ENCODE measurements at places on chromosomes 5 and 9. TPM values are rescaled to one million over a fixed set of nuclear protein-coding genes. Genes with fewer than 3 reads are reported as not detected.

GRCh38 chr5:89055695-89056085 is 172.7 kb upstream of the MEF2C start:
- no peak for DNase-seq

DNA sequence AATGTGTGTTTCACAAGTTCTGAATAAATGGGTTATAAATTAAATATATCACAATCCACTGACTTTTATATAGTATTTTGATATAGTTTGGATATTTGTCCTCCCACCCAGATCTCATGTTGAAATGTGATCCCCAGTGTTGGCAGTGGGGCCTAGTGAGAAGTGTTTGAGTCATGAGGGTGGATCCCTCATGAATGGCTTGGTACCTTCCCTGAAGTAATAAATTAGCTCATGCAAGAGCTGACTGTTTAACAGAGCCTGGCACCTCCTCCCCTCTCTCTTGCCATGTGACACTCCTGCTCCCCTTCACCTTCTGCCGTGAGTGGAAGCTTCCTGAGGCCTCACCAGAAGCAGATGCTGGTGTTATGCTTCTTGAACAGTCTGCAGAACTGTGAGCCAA is 127.9 kb upstream of the PALM2AKAP2 start:
- no peak for DNase-seq

GRCh38 chr5:3300726-3301125 is 294.9 kb upstream of the IRX1 start:
- no peak for DNase-seq

GRCh38 chr9:133147412-133148198 is 16.1 kb downstream of the GBGT1 start:
- peak; percentile 77 for DNase-seq

DNA sequence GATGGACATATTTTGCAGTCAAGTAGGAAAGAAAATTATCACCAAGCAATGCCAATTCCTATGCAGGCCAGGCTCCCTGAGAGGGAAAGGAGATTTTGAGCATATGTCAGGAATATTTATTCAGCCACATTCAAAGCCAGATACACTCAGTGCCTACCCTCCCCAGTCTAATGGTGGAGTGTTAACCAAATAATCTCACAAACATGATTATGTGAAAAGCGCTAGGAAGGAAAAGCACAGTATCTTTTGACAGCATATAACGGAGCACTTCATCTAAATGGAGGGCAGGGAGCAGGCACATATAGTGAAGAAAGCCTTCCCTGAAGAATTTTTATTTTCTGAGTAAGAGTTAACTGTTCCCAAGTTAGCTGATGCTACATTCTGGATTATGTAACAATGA is 80.3 kb upstream of the SLC30A5 start:
- no peak for DNase-seq

DNA sequence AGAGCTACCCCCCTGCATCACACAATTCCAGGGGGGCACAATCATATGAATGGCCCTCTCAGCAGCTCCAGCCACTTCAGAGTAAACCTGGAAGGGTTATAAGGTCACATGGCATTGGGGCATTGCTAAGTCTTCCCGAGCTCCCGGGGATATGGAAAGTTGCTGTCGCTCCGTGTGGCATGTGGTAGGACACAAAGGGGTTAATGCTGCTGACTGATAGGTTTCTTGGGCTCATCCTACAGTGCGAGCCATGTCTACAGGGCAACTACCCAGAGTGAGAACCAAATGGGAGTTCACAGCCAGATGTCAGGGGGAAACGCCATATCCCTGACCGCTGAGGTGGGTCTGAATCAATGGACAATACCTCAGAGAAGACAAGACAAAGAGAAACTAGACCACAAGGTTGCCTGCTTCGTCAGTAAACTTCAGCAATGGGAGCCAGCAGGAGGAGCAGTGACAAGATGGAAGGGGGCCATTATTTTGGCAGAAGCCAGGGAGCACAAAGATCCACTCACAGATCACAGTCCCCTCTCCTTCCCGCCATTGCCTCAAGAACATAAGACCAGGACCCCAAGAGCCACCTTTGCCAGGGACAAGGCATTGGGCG is 52.4 kb upstream of the SHISAL2B start:
- DNase-seq, result no peak

- DNase-seq, result no peak
Observed at GRCh38 chr9:125519734-125520133, 187.3 kb downstream of the MAPKAP1 start.

DNA sequence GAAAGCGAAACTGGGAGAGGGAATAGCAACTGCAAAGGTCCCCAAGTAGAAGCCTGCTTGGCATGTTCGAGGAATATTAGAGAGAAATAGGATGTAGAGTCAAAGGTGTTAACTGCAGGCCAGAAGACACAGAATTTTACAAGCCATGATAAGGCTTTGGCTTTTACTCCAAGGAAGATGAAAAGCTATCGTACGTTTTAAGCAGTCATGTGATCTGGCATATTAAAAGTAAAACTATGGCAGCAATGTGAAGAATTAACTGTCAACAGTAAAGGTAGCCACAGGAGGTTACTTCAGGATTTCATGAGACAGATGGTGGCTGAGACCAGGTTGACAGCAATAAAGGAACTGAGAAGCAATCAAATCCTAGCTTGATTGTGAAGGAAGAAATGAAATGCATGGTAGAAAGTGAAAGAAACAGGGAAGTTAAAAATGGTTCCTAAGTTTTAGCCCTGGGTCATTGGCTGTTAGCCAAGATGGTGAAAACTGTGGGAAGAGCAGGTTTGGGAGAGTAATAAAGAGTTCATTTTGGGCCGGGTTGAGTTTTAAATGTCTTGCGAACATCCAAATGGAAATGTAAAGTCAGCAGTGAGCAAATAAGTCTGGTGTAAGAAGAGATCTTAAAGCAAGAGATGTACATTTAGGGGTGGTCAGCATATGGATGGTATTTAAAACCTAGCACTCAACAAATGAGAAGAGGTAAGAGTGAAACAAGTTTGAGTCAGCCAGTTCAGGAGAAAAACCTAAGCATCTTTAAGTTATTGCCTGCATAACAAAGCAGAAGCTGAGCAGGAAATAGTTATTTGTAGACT is 20.3 kb upstream of the TTC33 start:
- DNase-seq, result no peak

GRCh38 chr5:18333841-18334240 is 699.6 kb downstream of the TAF11L14 start:
- no peak for DNase-seq

DNA sequence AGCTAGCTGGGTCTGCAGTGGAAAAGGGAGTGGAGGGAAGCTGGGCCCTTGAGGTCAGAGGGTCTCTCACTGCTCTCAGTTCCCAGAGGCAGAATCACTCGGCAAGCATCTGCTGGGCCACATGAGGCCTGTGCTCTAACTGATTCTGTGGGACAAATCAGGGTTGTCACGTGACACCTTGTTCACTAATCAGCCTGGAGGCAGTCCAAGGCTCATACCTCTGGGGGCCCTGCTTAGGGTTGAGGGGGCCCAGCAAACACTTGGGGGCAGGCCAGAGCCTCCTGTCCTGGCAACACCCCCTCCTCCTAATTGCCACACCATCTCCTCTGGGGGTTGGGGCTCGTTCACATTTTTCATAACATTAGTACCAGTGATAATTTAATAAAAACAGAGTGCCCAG is 9.1 kb upstream of the DPM2 start:
- DNase-seq, result no peak

GRCh38 chr5:9947944-9948343 is 301.7 kb downstream of the ATPSCKMT start:
- no peak for DNase-seq

GRCh38 chr5:50301756-50302155 is 139.3 kb downstream of the EMB start:
- DNase-seq, result no peak

DNA sequence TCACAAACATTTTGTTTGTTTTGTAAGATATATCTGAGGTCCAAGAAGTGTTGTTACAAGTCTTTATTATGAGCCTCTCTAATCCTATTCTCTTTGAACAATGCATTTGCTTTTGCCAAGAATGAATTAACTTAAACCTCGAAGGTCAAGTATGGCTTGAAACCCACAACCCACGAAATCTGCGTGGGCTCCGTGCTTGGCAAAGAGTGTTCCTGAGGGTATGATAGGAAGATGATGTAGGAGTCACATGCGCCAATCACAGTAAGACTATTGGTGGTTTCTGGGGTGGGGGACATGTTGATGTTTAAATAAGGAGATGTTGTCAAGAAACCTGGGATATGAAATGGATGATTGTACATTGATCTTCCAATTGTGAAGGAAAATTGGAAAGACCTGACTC is 330.8 kb upstream of the RFX3 start:
- DNase-seq, result no peak

GRCh38 chr5:673831-674629 is 19.1 kb downstream of the TPPP start:
- no peak for DNase-seq

DNA sequence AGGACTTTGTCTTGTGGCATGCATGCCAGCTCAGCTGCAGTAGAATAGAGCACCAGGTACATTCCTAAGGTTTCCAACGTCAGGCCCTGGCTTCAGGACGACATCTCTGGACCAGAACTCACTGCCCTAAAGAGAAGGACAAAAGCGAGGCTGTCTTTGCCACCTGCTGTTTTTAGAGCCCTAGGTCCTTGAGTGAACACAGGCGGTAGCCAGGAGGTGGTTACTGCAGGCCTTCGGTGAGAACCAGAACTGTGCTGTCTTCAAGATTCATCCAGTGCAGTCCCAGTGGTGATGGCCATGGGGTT is 288.9 kb upstream of the CDH18 start:
- DNase-seq, result no peak

DNA sequence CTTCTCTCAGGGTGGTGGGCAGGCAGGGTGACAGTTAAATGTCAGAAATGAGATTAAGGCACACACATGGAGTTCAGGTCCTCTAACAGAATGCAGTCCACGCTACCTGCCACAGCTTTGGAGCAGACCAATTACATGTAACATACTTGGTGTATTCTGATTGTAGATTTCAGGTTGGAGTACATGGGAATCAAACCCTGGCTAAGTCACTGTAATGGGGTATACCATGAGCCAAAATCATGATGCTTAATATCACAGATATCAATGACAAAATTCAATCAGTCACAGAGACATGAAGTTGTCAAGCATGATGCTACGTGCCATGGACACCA is 48.9 kb downstream of the MEF2C start:
- no peak for DNase-seq

GRCh38 chr9:38380872-38381534 is 11.5 kb upstream of the ALDH1B1 start:
- no peak for DNase-seq

DNA sequence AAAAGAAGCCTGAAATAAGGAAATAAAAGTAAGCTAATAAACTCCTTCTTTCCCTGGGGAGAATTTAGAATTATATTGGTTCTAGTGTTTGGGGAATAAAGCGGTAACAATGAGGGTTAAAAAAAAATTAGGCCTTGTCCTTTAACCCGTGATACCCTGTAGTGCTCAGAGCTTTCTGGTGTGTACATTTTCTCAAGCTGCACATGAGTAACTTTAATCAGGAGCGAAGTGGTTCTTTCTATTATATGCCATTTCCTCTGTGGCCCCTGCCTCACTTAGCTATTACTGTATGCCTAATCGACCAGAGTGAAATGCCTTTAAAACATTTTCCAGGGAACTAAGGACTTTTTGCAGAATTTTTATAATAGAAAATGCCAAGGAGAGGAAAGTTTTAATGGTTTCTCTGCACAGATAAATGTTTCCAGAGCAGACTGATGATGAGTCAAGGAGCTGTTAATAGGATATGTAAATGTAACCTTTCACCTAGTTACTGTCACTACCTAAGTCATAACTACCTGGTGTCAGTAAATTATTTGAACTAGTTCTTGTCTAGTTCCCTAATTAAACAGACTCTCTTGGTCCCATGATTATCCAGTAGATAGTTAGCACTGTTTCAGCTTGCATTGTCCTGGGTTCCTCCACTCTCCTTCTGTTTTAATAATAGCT is 7.6 kb downstream of the PAM start:
- no peak for DNase-seq

DNA sequence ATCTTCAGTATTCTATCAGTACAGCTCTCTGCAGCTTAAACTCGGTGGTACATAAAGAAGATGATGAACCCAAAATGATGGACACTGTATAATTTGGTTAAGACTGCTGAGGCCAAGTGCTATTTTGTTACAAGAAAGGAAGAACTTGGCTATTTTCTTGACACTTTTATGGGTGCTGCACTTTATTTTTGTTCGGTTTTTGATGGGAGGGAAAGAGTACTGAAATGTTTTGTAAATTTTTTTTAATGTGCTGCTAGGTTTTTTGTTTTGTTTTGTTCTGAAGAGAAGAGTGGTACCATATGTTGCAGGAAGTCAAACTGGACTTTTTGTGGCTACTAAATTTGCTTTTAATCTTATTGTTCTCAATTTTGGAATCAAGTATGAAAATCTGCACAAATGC is 26.7 kb downstream of the CDC37L1 start:
- DNase-seq, result no peak

- peak; percentile 23 for DNase-seq
Observed at GRCh38 chr5:150487199-150488061, 20.5 kb upstream of the NDST1 start.

DNA sequence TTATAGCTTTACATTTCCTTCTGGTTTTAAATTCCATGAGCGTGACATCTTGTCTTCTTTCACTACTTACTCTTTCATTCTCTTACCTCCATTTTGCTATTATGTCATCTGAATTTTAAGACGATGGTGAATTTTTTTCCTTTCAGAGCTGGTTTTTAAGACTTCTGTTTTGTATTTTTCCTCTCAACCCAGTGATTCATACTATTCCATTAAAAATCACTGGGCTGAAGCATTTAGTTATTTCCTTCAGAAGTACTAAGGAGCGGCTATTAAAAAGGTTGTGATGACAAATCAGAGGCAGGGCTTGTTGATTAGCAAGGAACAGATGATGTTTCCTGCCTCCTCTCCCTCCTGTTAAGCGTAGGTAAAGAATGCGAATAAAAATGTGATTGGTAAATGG is 16.5 kb downstream of the AGXT2 start:
- DNase-seq, result peak; percentile 52

BNC2 gene
- total RNA-seq, result 6.5 TPM

ALDOB gene
- 0.20 TPM for total RNA-seq

PCDHA4 gene
- total RNA-seq, result under 0.01 TPM

STKLD1 gene
- total RNA-seq, result 0.44 TPM

PSMD5 gene
- total RNA-seq, result 18.7 TPM

BAAT gene
- not detected for total RNA-seq

SOWAHA gene
- total RNA-seq, result not detected

IL7R gene
- 1.3 TPM for total RNA-seq

KDM4C gene
- total RNA-seq, result 19.2 TPM
